ENCODE measurements at places on chromosomes 12 and 14. TPM values are rescaled to one million over a fixed set of nuclear protein-coding genes. Genes with fewer than 3 reads are reported as not detected.

The DBX2 gene
- not detected for total RNA-seq

The CFAP251 gene
- 2.2 TPM for total RNA-seq

The FAR2 gene
- 1.1 TPM for total RNA-seq

The TMTC1 gene
- 5.4 TPM for total RNA-seq

The APAF1 gene
- 5.3 TPM for total RNA-seq

Measured in left lobe of liver (tissue), 2 donors.